ENCODE measurements at places on chromosomes 6 and 20.

- peaks cover 11% of the 10 kb centered on the region for H3K4me1 ChIP-seq
- DNase-seq = peak; percentile 29
- H3K27ac ChIP-seq = peak overlapping the region; percentile 51
- H3K27me3 ChIP-seq = no peaks in the 10 kb centered on the region
- no peak overlapping the region for H3K4me3 ChIP-seq
Observed at GRCh38 chr20:44896583-44896982, 11.1 kb downstream of the YWHAB start.

DNA sequence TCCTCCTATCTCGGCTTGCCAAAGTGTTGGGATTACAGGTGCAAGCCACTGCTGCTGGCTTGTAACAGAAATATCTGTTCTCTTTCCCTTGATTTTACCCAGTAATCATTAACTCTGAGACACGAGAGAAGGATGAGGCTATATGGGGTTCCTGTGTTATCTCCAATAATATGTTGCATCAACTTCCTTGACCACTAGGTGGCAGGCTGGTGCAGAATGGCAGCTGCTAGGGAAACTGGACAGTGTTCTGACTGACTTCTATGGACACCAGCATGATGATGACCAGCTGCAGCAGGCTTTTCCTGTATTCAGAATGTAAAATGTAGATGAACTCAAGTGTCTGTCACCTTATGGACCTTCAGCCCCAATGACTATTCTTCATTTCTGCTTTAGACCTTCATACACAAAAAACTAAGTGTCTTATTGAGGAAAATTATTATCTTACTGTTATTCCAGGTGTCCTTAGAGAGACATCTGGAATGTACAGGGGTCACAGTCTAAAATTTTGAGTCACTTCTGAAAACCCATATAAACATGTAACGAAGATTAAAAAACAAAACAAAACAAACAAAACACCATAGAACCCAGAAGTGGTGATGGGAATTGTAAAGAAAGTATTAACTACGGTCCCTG lies 20.4 kb upstream of the CD109 start:
- DNase-seq = peak; percentile 81
- no peaks in the 10 kb centered on the region for H3K36me3 ChIP-seq
- no peaks in the 10 kb centered on the region for H3K4me1 ChIP-seq
- no peak overlapping the region for H3K27ac ChIP-seq

- H3K4me1 ChIP-seq = no peaks in the 10 kb centered on the region
- H3K27ac ChIP-seq = no peak overlapping the region
- no peak for DNase-seq
Observed at GRCh38 chr20:20930500-20930899, 175.7 kb downstream of the LINC00237 start.

- DNase-seq = peak; percentile 86
- no peaks in the 10 kb centered on the region for H3K27me3 ChIP-seq
- no peaks in the 10 kb centered on the region for H3K36me3 ChIP-seq
- H3K27ac ChIP-seq = no peak overlapping the region
- H3K4me1 ChIP-seq = peaks cover 13% of the 10 kb centered on the region
Observed at GRCh38 chr20:3398681-3399252, 8.7 kb downstream of the DNAAF9 start.

DNA sequence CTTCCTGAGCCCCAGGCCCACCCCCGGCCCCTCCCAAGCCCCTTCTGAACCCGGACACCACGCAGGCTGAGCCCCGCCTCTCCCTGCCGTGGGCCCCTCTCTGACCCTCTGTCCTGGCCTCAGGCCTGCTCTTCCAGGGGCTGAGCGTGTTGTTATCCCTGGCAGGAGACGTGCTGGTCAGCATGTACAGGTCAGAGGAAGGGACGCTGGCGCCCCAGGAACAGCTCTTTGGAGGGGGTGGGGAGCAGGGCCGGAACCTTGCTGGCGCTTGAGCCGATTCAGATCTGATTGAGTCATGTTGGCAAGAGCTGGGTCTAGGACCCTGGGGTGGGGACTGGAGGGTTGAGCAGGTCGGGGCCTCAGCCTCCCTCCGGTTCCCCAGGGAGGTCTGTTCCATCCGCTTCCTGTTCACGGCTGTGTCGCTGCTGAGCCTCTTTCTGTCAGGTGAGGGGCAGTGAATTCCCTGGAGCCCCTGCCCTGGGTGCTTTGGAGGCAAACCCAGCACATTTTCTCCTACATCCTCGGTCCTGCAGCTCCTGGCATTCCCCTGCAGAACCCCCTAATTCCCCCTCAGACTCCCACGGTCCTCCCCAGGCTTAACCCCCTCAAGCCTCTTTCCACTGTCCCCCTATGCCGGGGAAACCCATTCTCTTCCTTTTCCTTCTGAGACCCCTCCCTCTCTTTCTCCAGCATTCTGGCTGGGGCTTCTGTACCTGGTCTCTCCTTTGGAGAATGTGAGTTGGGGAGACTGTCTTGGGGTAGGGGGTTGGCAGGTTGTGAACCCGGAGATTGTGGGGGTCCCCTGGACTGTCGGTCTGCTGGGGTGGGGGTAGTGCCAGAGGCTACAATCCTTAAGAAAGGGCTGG lies 2.0 kb downstream of the SPAG4 start:
- peak; percentile 53 for DNase-seq
- peaks cover 5% of the 10 kb centered on the region for H3K36me3 ChIP-seq
- H3K27me3 ChIP-seq = no peaks in the 10 kb centered on the region

GRCh38 chr6:134630508-134631121 lies 312.7 kb upstream of the SGK1 start:
- no peaks in the 10 kb centered on the region for H3K27me3 ChIP-seq
- no peak for DNase-seq
- no peaks in the 10 kb centered on the region for H3K36me3 ChIP-seq
- H3K27ac ChIP-seq = no peak overlapping the region
- H3K4me1 ChIP-seq = no peaks in the 10 kb centered on the region

DNA sequence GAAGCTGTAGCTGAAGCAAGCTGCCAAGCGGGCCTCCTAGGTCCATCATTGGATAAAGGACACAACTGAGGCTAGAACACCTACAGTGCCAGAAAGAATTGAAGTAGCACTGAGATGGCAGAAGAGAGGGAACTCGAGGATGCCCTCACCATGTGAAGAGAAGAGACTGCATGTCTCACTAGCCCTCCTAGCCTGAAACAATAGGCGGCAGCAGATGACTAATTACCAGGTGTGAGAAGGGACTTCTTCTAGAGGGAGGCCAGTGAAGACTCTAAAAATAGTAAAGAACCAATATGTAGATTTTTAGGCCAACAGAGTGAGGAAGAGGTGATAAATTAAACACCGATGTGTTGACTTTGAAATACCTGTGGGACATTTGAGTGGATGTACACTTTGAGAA lies 50.3 kb downstream of the LGSN start:
- no peak overlapping the region for H3K4me3 ChIP-seq
- no peaks in the 10 kb centered on the region for H3K27me3 ChIP-seq
- no peak overlapping the region for H3K27ac ChIP-seq
- H3K36me3 ChIP-seq = no peaks in the 10 kb centered on the region

DNA sequence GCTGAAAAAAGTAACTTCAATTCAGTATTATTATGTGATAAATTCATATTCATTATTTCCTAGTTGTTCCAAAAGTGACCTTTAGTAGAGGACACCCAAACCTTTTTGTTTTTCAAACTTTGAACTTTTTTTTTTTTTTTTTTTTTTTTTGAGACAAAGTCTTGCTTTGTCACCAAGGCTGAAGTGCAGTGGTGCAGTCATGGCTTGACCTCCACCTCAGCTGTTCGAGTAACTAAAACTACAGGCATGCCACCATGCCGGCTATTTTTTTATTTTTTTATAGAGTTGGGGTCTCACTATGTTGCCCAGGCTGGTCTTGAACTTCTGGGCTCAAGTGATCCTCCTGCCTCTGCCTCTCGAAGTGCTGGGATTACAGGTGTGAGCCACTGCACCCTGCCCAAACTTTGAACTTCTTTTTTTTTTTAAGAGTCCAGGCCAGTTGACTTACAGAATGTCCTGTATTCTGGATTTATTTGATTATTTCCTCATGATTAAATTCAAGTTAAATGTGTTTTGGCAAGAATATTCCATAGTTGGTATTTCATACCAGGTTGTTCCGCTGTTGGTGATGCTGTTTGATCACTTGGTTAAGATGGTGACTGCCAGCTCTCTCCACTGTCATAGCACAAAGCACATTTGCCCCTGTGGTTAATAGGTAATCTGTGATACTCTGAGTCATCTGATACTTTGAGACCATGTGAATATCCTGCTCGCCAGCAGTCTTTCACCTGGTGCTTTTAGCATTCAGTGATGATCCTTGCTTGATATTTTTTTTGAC lies 48.0 kb downstream of the VAPB start:
- no peak for DNase-seq
- H3K27ac ChIP-seq = no peak overlapping the region
- H3K27me3 ChIP-seq = no peaks in the 10 kb centered on the region
- peaks cover 21% of the 10 kb centered on the region for H3K36me3 ChIP-seq

DNA sequence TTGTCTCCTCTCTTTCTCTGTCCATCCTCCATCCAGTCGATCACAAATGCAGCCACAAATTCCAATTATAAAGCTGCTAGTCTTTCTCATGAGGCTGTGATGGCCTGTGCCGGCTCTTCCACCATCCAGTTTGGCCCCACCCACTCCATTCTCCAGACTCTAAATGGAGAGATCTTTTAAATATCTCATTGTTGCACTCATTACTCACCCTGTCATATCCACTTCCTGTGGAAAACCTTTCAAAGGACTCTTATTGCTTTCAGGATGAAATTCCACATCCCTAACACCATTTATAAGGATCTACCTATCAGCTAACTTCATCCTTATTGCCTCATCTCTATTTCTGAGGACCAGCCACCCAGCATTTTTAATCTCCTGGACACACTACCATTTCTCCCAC lies 70.6 kb downstream of the NRN1 start:
- H3K27me3 ChIP-seq = no peaks in the 10 kb centered on the region
- no peak overlapping the region for H3K4me3 ChIP-seq
- H3K27ac ChIP-seq = no peak overlapping the region
- no peaks in the 10 kb centered on the region for H3K36me3 ChIP-seq
- H3K4me1 ChIP-seq = no peaks in the 10 kb centered on the region

- no peak overlapping the region for H3K27ac ChIP-seq
- H3K4me3 ChIP-seq = no peak overlapping the region
- no peak for DNase-seq
- H3K4me1 ChIP-seq = no peaks in the 10 kb centered on the region
Observed at GRCh38 chr6:163226836-163227485, 187.6 kb upstream of the QKI start.

DNA sequence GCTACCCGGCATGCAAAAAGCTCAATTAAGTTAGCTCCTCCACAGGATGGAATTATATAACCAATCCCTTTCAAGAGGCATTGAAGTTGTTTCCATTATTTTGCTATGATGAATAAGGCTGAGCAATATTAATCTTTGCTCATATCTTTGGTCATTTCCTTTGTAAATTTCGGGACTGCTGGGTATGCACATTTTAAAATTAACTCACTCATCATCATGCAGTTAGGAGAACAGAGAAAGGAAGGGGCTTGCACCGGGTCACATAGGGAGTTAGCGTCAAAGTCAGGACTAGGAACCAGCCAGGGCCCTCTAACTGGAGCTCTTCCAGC lies 430 bp upstream of the FAM110A start:
- peak overlapping the region; percentile 81 for H3K27ac ChIP-seq
- H3K4me1 ChIP-seq = peaks cover 10% of the 10 kb centered on the region
- peak overlapping the region; percentile 48 for H3K4me3 ChIP-seq
- H3K27me3 ChIP-seq = no peaks in the 10 kb centered on the region
- H3K36me3 ChIP-seq = no peaks in the 10 kb centered on the region

DNA sequence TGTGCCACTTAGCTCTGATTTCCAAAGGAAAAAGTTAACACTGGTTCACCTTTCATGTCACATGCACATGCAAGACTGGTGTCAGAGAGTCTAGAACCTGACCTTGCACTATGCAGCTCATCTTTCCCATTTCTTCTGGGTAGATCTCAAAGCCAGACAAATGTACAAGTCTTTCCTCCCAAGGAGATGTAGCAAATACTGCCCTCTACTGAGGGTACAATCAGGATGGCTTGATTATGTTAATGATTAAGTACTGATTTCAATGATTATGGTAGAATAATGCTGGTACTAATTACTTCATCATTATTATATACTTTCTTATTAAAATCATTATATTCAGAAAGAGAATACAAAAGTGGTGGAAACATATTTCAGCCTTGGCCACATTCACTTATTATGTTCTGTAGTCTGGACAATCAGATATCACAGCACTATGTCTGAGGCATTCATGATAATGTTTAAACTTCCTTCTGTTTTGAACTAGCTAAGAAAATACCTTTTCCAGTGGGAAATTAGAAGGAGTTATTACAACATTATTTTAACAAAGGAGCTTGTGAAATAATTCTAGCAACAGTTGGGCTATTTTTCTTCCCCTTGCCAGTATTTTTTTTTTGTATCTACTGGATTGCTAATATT lies 68.5 kb upstream of the FOXO3 start:
- no peaks in the 10 kb centered on the region for H3K27me3 ChIP-seq
- no peak overlapping the region for H3K4me3 ChIP-seq
- H3K4me1 ChIP-seq = no peaks in the 10 kb centered on the region
- DNase-seq = peak; percentile 54
- no peak overlapping the region for H3K27ac ChIP-seq

DNA sequence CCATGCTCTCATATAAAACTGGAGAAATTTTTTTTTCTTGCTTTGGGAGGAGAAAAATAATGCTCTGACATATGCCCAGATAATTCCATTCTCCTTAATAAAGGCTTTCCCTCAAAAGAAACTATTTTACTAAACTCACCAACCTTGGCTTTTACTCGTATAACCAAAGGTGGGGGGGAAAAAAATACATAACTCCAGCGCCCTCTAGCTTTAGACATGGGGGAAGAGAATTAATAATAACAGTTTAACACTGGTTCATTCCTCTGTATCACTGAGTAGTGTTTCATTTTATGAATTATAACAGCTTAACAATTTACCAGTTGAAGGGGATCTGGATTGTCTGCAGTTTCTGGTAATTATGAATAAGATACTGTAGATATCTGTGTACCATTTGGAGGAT lies 1226.1 kb downstream of the GRIK2 start:
- H3K4me1 ChIP-seq = no peaks in the 10 kb centered on the region
- peak; percentile 1 for DNase-seq
- H3K36me3 ChIP-seq = no peaks in the 10 kb centered on the region
- no peak overlapping the region for H3K4me3 ChIP-seq
- H3K27me3 ChIP-seq = no peaks in the 10 kb centered on the region
- no peak overlapping the region for H3K27ac ChIP-seq

DNA sequence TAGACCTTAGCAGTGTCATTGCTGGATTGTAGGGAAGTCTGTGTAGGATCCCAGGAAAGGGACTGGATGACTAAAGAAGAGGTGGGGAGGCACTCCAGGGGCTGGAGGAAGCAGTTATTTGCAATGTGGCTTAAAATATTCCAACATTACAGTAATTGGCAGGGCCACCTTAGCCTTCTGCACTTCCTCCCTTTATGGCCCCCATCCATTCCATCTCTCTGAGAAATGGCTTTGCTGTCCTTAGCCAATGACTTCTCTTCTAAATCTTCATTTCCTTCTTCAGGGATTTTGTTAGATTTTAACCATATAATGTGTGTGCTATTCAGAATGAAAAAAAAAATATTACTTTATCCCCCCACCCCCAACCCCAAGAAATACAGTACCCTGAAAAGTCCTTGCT lies 6.4 kb downstream of the ADGRF5 start:
- H3K36me3 ChIP-seq = no peaks in the 10 kb centered on the region
- H3K27ac ChIP-seq = no peak overlapping the region
- no peaks in the 10 kb centered on the region for H3K4me1 ChIP-seq
- no peak for DNase-seq
- H3K4me3 ChIP-seq = no peak overlapping the region

- no peak overlapping the region for H3K27ac ChIP-seq
- H3K36me3 ChIP-seq = no peaks in the 10 kb centered on the region
- no peaks in the 10 kb centered on the region for H3K4me1 ChIP-seq
- DNase-seq = peak; percentile 28
Observed at GRCh38 chr6:159608961-159609651, 83.9 kb downstream of the SOD2 start.

GRCh38 chr6:56040889-56041301 lies 165.5 kb upstream of the BMP5 start:
- no peak overlapping the region for H3K27ac ChIP-seq
- no peak overlapping the region for H3K4me3 ChIP-seq
- no peaks in the 10 kb centered on the region for H3K27me3 ChIP-seq
- peak; percentile 28 for DNase-seq
